Choroid plexus epithelial cell (primary cell): ENCODE measurements at places on chromosomes 2 and 18.
A peak's percentile ranks its signal among the peaks of the same experiment; 100 is the strongest.

GRCh38 chr2:100887713-100888495, 68.0 kb downstream of the NPAS2 start:
- no peak for DNase-seq

DNA sequence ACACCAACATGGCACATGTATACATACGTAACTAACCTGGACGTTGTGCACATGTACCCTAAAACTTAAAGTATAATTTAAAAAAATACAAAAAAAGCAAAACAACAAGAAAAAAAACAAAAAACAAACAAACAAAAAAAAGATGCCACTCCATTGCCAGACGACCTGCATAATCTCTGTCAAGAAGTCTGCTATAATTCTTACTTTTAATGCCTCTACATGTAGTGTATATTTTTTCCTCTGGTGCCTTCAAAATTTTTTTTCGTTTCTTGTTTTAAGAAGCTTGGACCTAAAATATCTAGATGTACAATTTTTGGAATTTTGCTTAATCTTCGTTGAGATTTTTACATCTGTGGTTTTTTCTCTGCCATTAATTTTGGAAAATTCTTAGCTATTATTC, 235.6 kb upstream of the ZNF521 start:
- DNase-seq, result peak; percentile 4

DNA sequence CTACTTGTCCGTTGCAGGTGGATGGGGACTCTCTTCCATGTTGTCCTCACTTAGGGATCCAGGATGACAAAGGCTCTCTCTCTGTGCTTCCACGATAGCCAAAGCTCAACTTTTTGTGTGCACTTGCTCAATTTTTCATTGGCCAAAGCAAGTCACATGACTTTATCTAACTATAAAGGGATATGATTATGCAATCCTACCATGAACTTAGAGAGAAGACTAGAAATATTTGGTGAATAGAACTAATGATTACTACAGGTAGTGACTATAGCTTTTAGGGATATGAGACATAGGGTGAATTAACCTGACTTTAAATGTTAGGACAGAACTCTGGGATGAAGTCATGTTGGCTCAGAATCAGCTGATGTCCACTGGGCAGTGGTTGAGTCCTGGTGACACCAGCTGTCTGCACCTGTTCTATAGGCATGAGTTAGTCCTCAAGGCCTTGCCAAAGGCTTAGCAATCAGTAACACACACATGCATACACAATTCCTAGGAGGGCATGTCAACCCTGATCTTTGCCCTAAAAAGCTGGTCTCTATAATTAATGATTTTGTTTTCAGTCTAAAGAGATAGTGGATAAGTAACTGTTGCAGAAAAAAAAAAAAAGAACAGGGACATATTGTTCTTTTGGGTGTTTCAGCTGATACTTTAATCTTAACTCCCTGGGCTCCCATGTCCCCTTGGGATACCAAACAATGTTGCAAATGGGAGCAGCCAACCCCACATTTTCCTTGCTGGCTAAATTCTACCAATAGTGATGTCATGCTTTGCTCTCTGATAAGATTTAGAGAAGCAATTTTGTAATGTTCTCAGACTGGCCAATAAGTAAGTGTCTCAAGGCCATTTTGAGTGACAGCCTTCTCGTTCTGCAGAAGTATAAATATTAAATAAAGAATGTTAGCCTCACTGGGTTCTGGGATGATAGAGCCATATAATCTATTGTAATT, 12.5 kb upstream of the HK2 start:
- DNase-seq, result no peak

DNA sequence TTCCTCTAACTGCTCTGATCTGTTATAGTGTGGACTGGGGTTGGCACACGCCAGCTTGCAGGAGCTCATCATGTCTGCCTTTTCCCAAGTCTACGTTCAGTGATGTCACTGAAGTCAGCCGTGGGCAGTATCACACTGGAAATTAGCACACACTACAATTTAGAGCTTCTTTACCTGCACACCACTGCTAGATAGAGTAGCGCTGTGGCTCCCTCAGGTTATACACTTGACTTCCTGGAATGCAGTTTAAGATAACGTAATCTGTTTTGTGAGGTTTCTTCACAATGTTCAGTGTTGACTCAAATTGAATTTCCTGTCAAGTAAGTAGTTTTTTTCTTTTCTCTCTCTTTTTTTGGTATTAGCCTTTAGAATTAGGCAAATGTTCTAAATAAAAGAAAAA, 487.2 kb downstream of the DCDC2C start:
- DNase-seq, result no peak

- DNase-seq, result no peak
Observed at GRCh38 chr2:96763511-96764252, 3.0 kb downstream of the CNNM4 start.

DNA sequence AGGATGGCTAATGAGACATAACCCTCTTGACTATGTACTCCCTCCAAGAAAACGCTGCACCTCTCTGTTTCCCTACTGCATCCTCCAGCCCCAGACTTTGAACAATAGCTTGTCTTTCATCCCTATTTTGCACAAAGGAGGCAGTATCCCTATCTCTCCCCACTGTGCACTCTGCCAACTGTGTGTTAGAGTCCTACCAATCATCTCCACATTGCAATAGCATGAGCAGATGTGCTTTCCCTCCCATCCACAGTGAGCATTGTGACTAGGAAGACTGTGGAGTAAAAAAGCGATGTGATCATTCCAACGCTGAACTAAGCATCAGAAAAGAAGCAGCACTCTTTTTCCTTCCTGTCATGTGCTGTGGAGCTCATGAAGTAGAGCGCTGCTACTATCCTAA, 206.3 kb upstream of the GULP1 start:
- DNase-seq, result no peak

DNA sequence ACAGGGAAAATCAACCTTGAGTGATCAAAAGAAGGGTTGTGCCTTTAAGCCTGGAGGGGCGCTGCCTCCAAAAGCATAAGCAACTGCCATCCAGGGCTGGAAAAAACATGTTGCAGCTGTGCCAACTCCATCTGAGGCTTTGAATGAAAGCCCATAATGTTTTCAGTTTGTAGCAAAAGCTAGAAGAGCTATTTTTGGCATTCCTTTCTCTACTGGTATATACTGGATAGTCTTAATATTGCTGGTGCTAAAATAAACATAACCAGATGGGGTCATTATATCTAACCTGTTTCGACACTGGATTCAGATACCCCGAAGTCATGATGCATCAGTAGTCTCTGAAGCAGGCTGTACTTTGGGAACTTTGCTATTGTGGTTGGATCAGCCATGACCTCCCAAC, 25.1 kb downstream of the ANXA4 start:
- peak; percentile 77 for DNase-seq

GRCh38 chr2:131056204-131056931, 36.9 kb downstream of the FAM168B start:
- no peak for DNase-seq

DNA sequence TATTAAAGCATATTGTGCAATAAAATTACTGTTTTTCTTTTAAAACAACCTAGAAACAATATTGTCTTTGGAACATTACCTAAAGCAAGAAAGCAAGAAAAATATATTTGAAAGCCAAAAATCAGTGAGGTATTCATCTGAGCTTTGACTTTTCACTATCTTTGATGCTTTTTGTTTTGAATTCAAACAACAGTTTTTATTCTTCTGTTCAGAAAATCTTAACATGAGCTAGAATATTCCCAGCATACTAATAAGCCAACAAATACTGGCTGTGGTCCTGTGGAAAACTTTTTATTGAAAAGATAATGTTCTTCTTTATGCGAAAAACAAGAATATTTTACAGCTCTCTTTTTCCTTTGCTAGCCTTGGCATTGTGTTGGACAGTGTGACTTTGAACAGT, 19.8 kb downstream of the FAM171B start:
- no peak for DNase-seq

DNA sequence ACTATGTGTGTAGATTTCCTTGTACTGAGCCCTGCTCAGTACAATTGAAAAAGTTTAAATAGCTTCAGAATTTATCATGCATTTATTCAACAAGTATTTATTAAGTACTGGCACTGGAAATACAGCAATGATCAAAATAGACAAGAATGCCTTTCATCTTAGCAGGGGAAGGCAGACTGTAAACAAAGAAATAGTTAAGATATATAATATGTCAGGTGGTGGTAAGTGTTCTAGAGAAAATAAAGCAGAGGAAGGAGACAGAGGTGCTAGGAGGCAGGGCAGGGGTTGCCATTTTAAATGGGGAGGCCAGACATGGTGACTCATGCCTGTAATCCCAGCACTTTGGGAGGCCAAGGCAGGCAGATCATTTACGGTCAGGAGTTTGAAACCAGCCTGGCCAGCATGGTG, 13.6 kb upstream of the LIPG start:
- DNase-seq, result peak; percentile 92

DNA sequence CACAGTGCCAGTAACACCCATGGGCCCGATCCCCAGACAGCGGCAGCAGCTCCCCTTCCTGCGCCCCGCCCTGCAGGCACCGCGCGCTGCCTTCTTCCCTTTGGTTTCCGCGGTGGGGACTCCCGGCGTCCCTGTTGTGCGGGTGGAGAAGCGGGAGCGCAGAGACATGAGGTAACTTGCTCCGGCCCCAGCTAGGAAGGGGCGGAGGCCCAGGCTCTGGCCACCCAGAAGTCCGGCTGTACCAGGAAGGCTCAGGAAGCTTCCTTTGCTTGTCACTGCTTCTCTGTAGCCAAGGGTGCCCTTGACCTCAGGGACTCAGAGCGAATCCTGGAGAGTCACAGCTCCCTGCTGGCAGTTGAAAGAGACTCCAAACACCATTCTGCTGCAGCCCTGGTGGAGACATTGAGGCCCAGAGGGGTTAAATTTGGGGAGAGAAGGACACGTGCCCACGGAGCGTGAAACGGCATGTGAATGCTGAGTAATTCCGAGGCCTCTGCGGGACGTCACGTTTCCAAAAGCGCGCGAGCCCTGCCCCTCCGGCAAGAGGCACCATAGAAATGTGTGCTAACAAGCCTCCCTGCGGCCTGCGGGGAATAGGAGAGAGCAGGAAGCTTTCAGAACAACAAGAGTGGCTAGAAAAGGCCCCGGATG, 6.7 kb upstream of the ADCY3 start:
- DNase-seq, result peak; percentile 59

DNA sequence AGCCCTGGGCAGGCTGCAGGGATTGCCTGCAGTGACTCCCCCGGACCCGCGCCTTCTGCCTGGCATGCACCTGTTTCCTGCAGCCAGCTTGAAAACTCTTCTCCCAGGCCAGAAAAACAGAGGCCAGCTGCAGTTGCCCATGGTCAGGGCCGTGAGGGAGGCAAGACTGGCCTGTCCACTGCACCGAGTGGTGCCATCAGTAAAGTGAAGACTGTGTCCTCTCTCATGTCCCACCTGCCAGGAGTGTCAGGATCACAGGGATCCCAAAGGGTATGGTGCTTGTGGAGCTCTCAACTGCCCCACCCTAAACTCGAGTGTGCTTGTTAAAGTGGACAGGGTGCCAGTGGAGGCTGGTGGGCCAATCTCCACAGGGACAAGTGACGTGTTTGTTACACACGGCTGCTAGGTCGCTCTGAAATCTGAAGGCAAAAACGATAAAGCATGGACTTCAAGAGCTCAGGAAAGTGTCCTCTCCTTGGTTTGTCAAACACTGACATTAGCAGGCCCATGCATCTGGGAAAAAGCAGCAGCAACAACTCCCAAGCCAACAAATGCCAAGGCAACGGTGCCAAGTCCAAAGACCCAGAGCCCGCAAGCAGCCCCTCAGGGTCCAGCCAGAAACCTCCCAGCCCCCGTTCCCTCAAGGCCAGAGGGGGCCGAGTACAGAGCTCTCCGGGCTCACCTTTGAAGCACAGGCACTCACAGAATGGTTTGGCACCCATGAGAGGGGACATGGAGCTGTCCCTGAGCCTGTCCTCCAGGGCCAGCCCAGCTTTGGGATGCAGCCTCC, 213.2 kb downstream of the HDAC4 start:
- DNase-seq, result no peak

GRCh38 chr2:112165296-112165695, 27.1 kb downstream of the FBLN7 start:
- DNase-seq, result no peak

GRCh38 chr2:151181524-151181923, 80.1 kb downstream of the RBM43 start:
- no peak for DNase-seq

DNA sequence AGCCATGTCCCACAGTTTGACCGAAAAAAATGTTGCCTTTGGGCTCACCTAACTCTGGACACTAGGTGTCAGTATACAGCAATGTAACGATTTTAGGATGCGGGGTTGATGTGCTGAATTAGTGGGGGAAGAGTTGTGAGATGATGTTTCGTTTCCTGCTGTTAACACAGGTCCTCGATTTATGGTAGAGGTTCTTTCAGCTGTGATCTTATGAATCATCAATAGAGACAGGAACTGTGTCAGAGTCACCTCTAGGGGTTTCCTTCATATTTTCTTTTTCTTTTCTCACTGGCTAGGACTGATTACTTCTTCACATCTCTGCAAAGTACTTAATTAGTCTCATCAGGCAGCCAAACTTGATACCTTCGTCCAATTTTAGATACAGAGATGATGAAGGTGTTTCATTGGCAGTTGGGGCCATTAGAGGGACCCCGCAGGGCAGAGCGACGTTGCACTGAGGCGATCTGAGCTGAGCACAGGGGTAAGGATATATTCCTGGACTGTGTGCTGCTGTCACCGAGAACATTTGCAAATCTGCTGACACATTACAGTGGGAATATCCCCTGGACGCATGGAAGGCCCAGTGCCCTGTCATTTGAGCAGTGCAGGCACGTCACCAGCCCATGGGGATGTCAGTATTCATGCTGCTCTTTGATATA, 10.2 kb upstream of the MMADHC start:
- peak; percentile 95 for DNase-seq

DNA sequence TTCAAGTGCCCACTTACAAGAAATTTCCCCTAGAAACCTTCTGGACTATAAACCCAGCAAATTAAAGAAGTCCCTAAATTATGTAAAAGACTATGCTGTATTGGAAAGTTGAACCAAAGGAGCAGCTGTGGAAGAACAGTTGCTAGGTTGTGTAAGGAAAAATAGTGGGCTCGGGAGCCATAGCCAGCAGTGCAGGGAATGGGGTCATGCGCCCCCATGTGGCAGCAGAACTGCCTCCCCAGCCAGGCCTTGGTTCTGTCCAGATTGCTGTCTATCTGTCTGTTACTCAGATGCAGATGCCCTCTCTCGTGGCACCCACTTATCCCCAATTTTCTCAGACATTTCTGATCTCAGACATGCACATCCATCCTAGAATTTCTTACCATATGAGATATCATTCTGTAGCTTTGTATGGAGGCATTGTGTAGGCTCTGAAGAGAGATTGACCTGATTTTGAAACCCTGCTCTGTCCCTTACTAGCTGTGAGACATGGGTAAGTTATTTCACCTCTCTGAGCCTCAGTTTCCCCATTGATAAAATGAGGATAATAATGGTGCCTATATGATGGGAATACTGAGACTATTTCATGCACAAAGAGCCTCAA, 258.3 kb downstream of the SS18 start:
- peak; percentile 77 for DNase-seq

GRCh38 chr2:209579230-209579749, 155.4 kb downstream of the MAP2 start:
- DNase-seq, result peak; percentile 38

- no peak for DNase-seq
Observed at GRCh38 chr2:59206361-59206760, 965.2 kb upstream of the FANCL start.

DNA sequence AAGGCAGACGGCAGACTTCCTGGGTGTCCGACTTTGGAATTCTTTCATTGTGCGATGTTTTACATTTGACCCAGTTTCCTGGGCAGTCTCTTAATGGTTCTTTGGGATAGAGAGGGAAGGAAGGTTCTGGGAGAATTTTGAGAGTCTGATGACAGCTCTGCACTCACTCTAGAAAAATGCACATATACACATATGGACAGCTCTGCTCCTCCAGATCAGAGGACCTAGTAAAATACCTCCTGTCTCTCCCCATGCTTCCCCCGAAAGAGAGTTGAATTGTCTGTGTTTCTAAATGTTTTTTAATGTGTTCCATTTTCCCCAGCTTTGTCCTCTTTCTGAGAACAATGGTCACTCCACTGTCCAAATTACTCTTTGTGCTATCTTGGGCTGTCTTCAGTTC, 102.0 kb upstream of the CXCR4 start:
- no peak for DNase-seq
